ENCODE measurements at places on chromosomes 3 and 15.

DNA sequence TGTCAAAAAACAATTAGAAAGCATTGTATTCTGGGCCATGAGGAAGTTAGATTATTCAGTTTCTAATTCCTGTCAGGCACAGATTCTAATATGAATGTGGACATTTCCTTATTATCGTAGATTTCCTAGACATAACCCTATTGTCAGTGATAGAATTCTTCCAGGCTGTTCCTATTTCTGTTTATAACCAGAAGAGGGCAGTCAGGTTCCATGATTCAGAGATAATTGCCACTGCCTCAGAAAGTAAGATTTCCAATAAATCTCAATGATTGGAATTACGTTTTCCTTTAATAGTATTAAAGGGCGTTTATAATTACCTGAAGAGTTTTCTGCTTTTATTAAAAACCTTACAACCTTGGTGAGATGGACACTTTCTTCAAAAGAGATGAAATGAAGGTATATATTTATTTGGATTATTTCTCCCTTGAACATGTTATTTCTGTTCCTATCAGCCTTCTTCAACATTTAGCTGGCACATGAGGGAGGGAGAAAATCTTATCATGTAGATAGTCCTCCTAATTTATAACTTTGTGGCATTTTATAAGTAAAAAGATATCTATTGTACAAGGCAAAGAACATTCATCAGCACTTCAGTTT is 439.2 kb downstream of the MCTP2 start:
- no peak for DNase-seq

- DNase-seq = no peak
Measured at GRCh38 chr3:143565951-143566350, 282.3 kb downstream of the SLC9A9 start.

- no peak for DNase-seq
Measured at GRCh38 chr15:70714015-70714414, 49.3 kb downstream of the UACA start.

DNA sequence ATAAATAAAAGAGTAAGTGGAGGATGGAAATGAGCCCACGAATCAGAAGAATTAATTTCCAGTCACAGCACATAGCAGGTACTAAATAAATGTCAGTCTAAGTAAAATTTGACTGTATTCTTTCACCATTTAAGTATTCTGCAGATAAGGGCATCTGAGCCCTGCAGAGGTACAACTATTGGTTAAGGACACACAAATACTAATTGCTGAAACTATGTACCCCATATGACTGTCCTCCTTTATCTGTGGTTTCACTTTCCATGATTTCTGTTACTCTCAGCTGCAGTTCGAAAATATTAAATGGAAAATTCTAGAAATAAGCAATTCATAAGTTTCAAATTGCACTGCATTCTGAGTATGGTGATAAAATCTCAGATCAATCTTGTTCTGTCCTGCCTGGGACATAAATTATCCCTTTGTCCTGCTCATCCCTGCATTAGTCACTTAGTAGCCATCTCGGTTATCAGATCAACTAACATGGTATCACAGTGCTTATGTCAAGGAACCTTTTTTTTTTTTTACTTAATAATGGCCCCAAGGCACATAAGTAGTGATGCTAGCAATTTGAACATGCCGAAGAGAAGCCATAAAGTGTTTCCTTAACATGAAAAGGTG is 95.1 kb downstream of the LSAMP start:
- DNase-seq = no peak

GRCh38 chr15:65410036-65410435 is 12.7 kb downstream of the IGDCC4 start:
- no peak for DNase-seq

DNA sequence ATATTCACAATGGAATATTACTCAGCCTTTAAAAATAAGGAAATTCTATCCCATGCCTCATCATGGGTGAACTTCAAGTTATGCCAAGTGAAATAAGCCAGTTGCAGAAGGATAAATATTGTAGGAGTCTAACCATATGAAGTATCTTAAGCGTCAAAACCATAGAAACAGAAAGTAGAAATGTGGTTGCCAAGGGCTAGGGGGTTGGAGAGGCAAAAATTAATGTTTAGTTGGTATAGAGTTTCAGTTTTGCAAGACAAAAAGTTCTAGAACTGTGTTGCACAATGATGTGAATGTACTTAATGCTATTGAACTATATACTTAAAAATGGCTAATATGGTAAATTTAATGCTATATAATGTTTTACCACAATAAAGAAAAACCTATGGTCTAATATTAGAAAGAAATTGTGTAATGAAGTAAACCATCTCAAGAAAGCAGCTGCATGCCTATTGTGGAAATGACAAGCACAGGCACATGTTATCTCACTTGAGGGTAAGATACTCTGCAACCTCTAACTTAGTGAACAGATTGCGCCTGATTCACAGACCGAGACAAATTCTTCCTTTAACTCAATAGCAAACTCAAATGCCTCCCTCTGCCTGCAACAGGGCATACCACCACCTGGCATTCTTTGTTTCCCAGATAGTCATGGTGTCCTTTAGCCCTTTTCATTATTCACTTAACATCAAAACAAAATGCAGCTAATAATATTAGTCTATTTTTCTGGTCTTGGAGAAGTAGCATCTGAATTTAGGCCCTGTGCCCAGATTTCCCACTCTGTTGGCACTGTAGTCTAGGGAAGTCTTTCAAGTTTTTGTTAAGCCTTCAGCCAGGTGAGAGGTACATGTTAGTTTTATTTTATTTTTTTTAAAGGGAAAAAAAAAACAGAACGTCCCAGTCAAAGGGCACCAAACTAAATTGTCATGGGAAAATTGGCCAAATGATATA is 80.2 kb upstream of the ACP3 start:
- no peak for DNase-seq

- DNase-seq = no peak
Measured at GRCh38 chr3:16295298-16295890, 30.4 kb downstream of the OXNAD1 start.

DNA sequence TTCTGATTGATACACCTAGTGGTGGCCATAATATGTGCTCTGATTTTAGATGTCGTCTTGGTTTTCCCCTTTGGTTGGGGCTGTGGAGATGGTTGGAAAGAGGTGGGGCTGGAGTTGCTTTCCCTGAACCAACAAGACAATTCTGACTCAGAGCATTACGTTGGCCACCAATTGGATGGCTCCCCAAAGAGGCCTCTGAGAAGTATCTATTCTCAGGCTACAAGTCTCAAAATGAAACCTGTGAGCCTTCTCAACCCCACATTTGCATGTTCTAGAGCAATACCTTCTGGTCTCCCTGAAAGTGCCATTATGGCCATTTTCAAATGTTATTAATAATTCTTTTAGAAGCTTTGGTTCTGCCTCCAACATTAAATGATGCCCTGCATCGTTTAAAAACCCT is 188.4 kb upstream of the WNT5A start:
- no peak for DNase-seq

DNA sequence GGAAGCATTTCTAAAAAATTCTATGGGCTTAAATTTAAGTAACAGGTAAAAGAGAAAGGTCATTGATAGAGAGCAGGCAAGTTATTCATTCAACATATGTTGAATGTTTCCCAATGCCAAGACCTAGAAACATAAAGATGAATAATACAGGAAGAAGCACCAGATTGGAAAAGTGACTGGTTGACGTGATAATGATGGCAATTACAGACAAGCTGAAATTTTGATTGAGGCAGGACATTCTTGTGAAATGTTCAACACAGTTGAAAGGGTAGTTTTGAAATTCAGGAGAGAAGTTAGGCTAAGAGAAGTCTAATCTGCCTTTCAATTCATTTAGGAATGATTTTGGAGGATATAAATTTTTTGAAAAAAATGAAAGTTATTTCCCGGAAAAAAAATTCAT is 536.3 kb upstream of the NAALADL2 start:
- no peak for DNase-seq

DNA sequence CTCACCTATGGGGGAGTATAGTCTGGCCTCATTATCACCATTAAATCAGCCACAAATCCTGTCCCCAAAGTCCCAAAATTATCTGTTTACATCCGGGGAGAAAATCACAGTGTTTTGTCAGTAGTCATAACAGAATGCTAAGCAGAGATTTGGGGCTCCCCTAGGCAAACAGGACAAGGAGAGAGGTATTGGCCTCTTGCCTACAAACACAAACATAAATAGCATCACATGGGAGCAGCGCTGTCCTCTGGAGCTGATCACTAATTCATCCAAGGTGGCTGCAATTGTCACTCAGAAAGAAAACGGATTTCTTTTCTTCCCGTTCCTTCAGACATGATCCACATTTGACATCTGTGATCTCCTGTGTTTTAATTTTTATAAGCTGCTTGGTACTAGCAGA is 1028.1 kb downstream of the NTRK3 start:
- no peak for DNase-seq

GRCh38 chr3:170027233-170028102 is 10.3 kb upstream of the GPR160 start:
- DNase-seq = no peak

DNA sequence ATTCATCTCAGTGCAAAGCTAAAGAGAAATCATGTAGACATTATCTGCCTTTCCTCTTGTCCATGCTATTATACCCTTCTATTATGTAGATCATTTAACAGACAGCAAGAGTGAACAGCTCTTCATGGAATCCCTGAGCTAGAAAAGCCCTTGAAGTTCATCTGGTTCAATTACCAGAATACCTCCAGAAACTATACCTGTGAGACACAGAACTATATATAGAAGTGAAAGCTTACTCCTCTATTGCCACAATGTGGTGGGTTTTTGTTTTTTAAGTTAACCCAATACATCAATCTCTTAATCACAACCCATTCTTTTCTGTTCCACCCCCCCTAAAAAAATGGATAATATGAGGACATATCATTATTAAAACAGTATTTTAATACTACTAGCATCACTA is 347.7 kb downstream of the PLCL2 start:
- no peak for DNase-seq

GRCh38 chr15:95742836-95743235 is 587.7 kb upstream of the NR2F2 start:
- DNase-seq = no peak

GRCh38 chr15:72203507-72203837 is 5.9 kb upstream of the GRAMD2A start:
- DNase-seq = peak; percentile 50

GRCh38 chr3:48478626-48479555 is 25.1 kb downstream of the SHISA5 start:
- DNase-seq = no peak

GRCh38 chr3:108293858-108294257 is 2.5 kb upstream of the HHLA2 start:
- no peak for DNase-seq

GRCh38 chr15:41429003-41429890 is 12.4 kb downstream of the RTF1 start:
- no peak for DNase-seq

GRCh38 chr3:38542401-38543298 is 46.5 kb downstream of the EXOG start:
- DNase-seq = no peak

DNA sequence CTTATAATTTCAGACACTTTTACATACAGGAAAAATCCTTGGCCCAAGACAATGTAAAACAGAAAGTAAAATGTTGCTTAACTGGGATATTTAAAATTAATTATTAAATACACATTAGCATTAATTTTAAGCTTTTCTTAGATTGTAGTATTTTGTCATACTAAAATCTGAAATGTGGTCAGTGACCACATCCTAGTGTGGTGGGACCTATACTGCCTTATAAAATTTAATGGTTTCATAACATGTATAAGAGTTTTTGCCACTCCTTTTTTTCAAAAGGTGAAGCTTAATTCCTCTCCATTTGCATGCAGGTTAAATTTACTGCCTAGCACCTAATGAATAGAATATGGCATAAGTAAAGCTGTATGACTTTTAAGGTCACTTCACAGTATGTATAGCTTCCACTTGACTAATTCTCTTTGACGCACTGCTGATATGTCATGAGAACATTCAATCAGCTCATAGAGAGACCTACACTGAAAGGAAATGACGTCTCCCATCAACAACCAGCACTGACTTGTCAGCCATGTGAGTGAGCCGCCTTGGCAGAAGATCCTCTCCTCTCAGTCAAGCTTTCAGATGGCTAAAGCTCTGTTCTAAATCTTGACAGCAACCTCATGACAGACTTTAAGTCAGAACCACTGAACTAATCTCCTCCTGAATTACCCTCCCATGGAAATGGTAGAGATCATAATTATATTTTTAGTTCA is 847.8 kb downstream of the SI start:
- DNase-seq = no peak

DNA sequence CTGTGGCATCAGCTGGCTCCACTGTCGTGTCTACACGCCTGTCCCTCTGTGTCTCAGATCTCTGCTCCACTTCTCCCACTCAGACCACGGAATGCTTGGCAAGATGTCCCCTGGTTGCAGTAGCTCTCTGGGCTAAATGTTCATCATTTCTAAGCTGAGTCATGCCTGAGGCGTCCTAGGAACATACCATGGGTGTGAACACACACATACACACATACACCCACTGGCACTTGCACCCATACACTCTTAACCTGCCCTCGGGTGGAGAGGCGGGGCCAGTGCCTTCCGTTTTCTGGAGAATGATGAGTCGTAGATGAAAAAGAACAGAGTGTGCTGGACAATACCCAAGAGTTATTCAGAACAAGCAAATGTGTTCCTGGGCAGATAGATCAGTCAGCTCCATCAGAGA is 72.4 kb downstream of the SENP2 start:
- no peak for DNase-seq

- no peak for DNase-seq
Measured at GRCh38 chr15:67125589-67126502, 60.4 kb downstream of the SMAD3 start.

- DNase-seq = no peak
Measured at GRCh38 chr3:10558736-10559135, 53.4 kb upstream of the ATP2B2 start.

GRCh38 chr3:64667138-64667537 is 20.7 kb downstream of the ADAMTS9 start:
- DNase-seq = peak; percentile 93

DNA sequence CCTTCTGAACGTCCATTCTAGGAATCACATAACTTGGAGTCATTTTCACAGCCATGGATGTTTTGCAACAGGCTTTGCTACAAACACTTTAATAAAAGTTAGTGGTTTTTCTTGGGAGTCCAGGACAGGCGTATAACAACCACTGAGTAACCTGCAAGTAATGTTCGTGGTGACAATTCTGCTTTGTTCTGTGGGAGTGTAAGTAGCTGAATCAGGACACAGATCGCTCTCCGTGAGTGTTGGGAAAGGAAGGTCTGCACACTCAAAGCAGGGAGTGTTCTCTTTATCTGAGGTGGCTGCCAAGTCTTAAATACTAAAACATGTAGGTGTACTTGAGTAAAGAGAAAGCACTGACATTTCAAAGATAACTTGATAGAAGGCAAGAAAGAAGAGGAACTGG is 7.9 kb upstream of the BNC1 start:
- no peak for DNase-seq
